EH (cell line): ENCODE measurements at places on chromosomes 1 and 21.

DNA sequence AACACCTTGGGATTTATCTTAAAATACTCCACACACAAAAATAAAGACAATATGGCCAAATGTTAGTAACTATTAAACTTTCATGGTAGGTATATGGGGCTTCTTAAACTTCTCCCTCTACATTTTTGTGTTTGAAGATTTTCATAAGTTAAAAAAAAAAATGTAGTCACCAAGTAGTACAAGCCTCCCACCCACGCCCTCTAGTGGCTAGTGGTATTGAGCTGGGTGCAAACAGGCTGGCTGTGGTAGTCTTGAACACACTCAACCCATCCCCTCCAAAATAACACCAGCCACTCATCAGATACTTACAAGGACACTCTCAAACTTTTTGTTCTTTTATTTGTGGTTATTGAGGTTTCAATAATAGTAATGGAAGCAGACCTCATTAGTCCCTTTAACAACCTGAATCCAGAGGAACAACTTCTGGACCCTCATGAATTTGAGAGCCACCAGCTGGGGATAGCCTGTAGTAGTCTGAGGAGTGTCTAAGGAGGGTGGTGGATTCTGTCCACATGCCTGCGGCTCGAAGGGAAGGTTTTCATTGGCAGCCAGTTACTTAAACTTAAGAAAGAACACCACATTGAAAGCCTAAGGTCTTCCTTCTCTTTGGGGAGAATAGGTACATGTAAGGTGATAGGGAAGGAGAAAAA, 15.6 kb downstream of the RD3 start:
- DNase-seq = peak; percentile 70

DNA sequence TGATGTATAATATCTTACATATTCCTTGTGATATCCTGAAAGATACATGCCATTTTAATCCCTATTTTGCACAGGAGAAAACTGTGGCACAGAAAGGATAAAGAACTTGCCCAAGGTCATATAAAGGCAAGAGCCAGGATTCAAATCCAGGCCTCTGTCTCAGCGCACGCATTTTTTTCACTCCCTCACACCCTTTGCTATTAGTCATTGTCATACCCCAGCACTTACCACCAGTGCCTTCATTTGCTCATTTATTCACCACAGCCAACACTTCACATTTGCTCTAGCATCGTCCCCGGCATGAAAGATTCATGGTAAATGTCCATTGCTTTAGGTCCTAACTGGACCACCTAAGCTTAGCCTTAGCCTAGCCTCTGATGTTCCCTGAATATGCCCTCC, 14.2 kb downstream of the ALX3 start:
- peak; percentile 68 for DNase-seq

DNA sequence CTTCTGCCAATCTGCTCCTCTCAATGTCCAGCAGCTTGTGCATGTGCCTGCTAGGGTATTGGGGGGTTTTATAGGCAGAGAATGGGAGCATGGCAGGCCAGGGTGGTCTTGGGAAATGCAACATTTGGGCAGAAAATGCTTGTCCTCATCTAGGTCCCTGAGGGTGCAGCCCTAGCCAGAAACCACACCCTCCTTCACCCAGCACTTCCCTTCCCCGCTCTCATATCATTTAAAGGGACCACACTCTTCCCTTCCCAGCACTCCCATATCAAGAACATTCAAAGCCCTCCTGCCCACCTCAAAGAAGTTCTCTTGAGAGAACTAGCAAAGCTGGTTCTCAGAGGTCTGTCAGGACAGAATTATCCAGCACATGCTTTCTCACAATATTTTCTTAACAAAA, 62.1 kb downstream of the HSD3B1 start:
- no peak for DNase-seq

DNA sequence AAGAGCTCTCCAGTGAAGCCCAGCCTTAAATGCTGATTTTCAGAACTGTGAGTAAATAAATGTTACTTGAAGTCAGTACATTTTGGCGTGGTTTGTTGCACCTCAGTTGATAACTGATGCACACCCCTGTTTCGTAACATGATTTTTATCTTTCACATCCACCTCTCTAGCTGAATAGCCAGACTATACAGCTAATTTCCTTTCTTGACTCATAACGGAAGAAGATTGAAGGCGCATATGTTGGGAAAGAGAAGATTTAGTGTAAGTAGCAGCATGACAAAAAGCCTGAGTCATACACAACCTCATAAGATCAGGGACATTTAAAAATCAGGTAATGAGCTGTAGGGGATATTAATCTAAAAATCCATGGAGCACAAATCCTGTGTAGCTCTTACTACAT, 716.2 kb upstream of the ZP4 start:
- peak; percentile 39 for DNase-seq

DNA sequence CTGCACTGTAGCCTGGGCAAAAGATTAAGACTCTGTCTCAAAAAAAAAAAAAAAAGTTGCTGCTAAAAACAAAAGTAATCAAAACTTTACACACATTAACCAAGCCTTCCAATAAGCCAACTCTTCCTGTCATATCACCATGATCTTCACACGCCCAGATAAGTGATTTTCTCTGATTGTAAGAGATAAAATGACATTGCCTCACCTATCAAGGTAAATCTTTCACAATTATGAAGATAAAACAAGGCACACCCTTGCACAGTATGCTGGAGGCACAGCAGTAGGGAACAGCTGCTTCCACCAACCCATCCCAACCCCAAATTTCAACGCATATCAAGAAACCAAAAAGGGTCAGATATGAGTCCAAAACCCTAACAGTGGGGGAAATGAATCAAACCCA, 8.8 kb upstream of the TIAM1 start:
- DNase-seq = no peak

GRCh38 chr1:94037392-94038229, 83.3 kb downstream of the ABCA4 start:
- no peak for DNase-seq

DNA sequence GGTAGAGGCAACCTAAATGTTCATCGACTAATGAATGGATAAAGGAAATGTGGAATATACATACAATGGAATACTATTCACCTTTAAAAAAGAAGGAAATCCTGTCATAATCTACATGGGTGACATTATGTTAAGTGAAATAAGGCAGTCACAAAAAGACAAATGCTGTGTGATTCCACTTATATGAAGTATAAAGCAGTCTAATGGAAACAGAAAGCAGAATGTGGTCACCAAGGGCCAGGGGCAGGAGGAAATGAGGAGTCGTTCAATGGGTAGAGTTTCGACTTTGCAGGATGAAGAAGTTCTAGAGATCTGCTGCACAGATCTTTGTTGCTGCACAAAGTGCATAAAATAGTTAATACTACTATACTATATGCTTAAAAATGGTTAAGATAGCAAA, 7.8 kb downstream of the DIPK1A start:
- no peak for DNase-seq

DNA sequence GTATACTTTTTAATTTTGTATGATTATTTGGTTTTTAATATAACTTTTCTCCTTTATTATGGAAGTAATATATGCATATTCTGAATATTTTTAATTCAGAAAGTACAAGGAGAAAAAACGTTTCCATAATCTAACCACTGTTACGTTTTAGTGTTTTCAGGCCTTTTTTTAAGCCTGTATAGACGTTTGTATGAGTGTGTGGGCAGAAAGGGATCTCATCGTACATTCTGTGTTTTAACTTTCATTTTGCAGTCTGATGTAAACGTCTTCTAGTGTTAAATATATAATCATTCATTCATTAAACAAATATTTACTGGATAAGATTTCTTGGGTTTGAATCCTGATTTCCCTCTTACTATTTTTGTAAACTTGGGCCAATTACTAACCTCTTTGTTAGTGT, 38.0 kb upstream of the PLEKHO1 start:
- no peak for DNase-seq

DNA sequence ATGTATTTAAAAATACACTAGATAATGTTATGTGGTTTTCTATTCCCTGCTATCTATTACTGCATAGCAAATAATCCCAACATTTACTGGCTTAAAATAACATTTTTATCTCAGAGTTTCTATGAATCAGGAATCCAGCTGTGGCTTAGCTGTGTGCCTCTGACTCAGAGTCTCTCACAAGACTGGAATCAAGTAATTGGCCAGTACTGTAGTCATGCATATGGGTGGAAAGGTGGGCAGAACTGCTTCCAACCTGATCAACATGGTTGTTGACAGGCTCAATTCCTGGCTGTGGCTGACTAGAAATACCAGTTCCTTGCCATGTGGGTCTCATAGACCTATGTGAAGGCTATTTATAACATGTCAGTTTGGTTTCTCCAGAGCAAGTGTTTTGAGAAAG, 131.8 kb downstream of the PDE4B start:
- DNase-seq = peak; percentile 66

GRCh38 chr1:182182311-182182710, 120.8 kb upstream of the ZNF648 start:
- no peak for DNase-seq

GRCh38 chr1:119971710-119972570, 75.6 kb upstream of the ADAM30 start:
- DNase-seq = peak; percentile 32

- peak; percentile 57 for DNase-seq
These were observed 870 bp downstream of the STRIP1 start for GRCh38 chr1:110035236-110035752.

DNA sequence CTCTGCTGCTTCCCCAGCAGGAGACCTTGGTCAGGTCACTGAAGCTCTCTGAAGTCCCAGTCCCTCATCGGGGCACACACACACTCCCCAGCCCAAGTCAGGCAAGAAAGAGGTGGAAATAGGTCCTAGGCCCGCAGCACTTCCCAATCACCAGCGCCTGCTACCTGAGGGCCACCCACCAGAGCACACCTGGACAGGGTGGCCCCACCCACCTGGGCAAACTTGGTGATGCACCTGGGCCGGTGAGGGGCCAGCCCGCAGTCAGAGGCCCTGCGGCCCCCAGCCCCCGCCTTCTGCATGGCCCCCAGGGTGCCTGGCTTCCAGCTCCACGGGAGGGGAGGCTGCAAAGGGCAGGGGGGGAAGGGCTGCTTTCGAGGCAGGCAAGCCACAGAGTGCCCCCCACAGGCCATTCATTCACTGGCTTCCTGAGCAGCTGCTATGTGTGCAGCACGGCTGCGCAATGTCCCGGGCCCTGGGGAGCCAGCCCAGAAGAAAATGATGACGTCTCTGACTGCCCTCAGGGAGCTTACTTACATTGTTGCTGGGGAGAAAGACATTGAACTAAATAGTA, 4.7 kb downstream of the SH2D5 start:
- no peak for DNase-seq

GRCh38 chr21:28793043-28793442, 199.6 kb downstream of the LTN1 start:
- peak; percentile 73 for DNase-seq

DNA sequence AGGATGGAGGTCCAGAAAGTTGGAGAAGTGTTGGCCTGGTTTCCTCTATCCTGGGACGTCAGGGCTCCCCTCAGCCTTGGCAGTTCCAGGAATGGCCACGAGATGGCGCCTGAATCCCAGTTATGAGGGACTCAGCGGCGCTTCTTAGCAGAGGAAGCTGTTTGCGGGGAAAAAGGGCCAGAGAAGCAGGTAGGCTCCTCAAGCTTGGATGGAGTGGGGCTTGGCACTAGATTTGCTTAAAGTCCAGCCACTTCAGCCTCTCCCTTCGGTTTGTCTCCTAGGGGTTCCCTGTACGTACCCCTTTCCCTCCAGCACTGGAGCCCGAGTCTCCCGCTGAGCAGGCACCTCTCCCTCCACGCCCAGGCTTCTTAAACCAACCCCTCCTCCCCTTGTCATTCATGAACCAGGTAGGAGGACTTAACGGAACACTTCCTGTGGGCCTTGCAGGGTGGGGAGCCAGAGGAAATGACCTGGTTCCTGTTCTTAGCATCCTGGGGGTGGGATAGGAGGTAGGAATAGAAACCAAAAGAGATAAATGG, 32.0 kb upstream of the TENT5B start:
- peak; percentile 79 for DNase-seq

DNA sequence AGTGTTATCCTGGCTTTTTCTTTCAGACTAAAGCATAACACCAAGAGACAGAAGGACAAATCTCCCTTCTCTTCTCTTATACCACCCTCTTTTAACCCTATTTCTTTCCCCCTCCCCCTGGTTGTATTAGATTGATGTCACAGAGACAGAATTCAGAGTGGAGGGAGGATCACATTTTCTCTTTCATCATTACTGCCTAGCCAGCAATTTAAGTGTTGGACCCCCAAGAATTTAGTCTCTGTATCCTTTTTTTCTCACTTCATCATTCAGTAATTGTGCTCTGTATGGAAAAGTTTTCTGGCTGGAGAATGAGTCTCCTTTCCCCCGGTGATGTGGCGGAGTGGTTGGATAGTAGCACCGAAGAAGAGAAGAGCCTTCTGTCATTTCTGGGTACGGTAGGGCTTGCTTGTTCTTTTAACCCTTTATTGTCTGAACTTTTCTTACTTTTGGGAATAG, 124.8 kb downstream of the CLEC20A start:
- no peak for DNase-seq

DNA sequence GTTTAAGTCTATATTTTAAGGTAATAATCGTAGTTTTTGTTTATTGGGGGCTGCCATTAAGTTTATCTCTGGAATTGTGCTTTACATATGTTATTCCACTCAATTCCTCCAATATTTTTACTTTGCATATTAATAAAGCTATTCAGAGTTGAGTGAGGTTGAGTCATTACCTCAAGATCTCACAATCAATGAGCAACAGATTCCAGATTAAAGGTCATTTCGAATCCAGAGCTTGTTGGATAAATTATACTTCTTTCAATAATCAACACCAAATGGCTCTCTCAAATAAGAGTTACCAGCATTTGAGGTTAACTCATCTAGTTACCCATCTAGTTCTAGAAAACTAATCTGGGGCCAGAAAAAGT, 16.7 kb downstream of the RGS4 start:
- peak; percentile 60 for DNase-seq

- peak; percentile 7 for DNase-seq
These were observed 86.9 kb upstream of the NEGR1 start for GRCh38 chr1:72369069-72369757.

DNA sequence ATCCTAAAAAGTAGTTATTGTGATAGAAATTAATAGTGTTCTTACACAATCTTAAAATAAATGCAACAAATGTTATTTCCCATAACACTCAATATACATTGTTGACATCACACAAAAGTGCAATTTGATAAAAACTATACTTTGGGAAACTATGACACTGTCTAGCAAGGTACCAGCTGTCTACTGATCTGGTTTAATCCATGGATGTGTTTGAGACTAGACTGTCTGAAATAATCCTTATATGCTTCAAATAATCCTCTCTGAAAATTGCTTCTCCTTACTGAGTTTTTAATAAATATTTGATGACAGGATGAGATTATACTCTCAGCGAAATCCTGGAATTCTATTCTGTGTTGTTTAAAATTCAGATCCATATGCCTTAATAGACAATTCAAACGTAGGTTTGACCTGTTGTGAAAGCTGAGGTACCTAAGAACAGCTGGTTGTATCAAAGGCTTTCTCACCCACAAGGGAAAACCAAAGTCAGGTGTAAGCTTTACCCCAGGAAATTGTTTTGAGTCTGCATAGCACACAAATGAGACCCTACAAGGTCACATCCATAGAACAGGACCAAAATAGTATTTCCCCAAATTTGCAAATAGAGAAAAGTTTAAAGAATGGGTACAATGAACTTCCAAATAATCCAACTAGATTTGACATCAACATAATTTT, 8.8 kb upstream of the GFI1 start:
- no peak for DNase-seq

GRCh38 chr1:211474451-211474850, 17.5 kb downstream of the RD3 start:
- no peak for DNase-seq
